ENCODE measurements at places on chromosomes 1 and 21. TPM values are rescaled to one million over a fixed set of nuclear protein-coding genes. Genes with fewer than 3 reads are reported as not detected.

Gene EPB41
- total RNA-seq, result 8.8 TPM

Gene HLX
- 0.19 TPM for total RNA-seq

Gene VASH2
- total RNA-seq, result 16.0 TPM

Gene TMEM240
- total RNA-seq, result 14.0 TPM

Gene IL10
- total RNA-seq, result 0.46 TPM

Gene UBE2G2
- 84.5 TPM for total RNA-seq

Gene NR1I3
- total RNA-seq, result 4.2 TPM

Gene CHI3L1
- not detected for total RNA-seq

Gene SYT2
- 1.4 TPM for total RNA-seq

Gene WNT4
- 0.41 TPM for total RNA-seq

Gene CFHR4
- 0.11 TPM for total RNA-seq

Gene SPRR1B
- total RNA-seq, result not detected

Gene TMEM35B
- total RNA-seq, result 11.8 TPM

Gene A3GALT2
- not detected for total RNA-seq

Gene PROX1
- 17.3 TPM for total RNA-seq

Gene ASCL5
- total RNA-seq, result 1.9 TPM

Gene OPTC
- total RNA-seq, result not detected

Gene SLAMF1
- not detected for total RNA-seq

Gene AIRE
- total RNA-seq, result 0.19 TPM

Gene BMP8B
- 0.81 TPM for total RNA-seq

Gene RPE65
- total RNA-seq, result 20.1 TPM

Gene SPATA45
- not detected for total RNA-seq

Gene COG2
- total RNA-seq, result 21.8 TPM

Gene DIRAS3
- 0.73 TPM for total RNA-seq

Gene RRAGC
- 23.5 TPM for total RNA-seq

Gene SH2D2A
- 2.3 TPM for total RNA-seq

Gene OR2AK2
- not detected for total RNA-seq

Gene KCNA2
- total RNA-seq, result 0.63 TPM

Gene ENAH
- 62.8 TPM for total RNA-seq

Gene CACNA1E
- total RNA-seq, result 0.27 TPM

Gene FAM151A
- not detected for total RNA-seq

Gene DTL
- total RNA-seq, result 1.3 TPM

Gene C1orf210
- total RNA-seq, result 0.62 TPM
